ENCODE measurements at places on chromosomes 5 and 9.
A peak's percentile ranks its signal among the peaks of the same experiment; 100 is the strongest.

- no peak for DNase-seq
Observed at GRCh38 chr9:126119731-126120130, 206.9 kb upstream of the MVB12B start.

DNA sequence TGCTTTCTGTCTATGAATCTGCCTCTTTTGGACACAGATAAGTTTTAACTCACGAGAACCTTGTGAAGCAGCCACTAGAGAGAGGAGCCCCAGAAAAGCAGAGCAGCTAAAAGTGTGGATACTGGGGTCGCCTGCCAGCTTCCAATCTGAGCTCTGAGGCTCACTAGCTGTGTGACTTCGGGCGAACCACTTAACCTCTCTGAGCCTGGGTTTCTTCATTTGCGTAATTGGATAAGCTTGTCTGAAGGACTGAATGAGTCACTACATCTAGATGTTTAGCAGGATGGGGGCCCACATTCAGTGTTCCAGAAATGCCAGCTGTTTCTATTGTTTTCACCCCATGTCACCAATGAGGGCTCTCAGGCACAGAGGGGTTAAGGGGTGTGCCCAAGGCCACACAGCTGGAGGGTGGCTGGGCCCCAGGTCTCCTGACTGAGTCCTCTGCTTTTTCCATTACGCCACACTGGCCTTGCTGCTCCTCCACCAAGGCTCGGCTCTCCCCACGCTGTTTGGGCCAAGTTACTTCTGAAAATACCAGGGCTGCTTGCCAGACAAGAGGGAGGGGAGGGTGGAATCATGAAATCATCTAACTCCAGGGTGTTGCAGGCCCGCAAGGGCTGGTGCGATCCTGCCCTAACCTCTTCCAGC lies 36.2 kb downstream of the SH3PXD2B start:
- peak; percentile 82 for DNase-seq

GRCh38 chr5:136032564-136032963 lies 3.8 kb downstream of the TGFBI start:
- no peak for DNase-seq

DNA sequence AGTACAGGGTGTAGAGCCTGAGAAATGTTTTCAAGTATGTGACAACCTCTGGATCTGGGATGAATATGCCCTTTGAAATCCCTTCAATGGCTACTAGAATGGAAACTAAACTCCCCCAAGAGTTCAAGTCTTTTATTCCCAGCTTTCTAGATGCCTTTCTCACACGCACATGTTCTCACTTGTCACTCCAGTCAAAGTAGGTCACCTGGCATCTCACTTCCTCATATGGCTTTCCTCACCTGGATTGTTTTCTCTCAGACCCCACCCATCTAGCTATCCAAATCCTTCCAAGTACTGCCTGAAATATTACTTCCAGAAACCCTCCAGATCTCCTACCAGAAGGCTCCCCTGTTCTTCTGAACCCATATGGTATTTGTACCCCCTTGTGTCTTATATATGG lies 615.4 kb upstream of the KLF4 start:
- no peak for DNase-seq

- DNase-seq, result no peak
Observed at GRCh38 chr5:541539-542318, 17.5 kb upstream of the SLC9A3 start.

DNA sequence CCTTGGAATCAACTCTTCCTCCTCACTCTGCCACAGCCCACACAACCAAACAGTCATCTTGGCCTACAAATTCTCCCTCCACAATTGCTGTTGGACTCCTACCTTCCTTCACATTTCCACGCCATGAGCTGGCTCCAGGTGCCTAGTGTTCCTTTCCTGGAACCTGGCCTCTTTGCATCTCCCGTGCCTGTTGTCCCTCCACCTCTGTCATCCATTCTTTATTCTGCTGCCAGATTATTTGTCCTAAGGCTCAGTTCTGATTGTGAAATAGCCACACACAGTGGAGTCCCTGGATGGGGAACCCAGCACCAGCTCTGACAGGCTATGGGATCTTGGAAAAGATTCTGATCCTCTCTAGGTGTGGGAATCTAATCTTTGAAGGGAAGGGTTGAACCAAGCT lies 109.1 kb upstream of the ANKH start:
- DNase-seq, result no peak

DNA sequence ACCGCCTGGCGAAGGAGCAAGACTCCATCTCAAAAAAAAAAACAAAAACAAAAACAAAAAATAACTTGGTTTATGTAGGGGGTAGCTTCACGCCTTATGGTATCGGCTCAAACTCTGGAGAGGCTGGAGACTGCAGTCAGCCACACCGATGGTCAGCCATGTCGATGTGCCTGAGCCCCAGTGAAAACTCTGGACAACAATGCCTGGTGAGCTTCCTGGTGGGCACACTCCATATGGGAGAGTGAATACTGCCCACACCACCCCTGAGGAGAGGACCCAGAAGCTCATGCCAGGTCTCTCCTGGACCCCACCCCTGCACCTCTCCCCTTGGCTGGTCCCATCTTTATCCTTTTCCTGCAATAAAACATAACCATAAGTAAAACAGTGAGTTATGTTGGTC lies 19.6 kb downstream of the IPPK start:
- DNase-seq, result no peak

- peak; percentile 33 for DNase-seq
Observed at GRCh38 chr5:36366883-36367282, 65.2 kb upstream of the RANBP3L start.
